ENCODE measurements at places on chromosomes 11 and 22. TPM values are rescaled to one million over a fixed set of nuclear protein-coding genes. Genes with fewer than 3 reads are reported as not detected.

The SLC37A2 gene
- 35.8 TPM for total RNA-seq

The TRIM51 gene
- total RNA-seq, result not detected

The OR51E2 gene
- not detected for total RNA-seq

The NELL1 gene
- total RNA-seq, result not detected

The ARHGAP32 gene
- total RNA-seq, result 5.8 TPM

The CCDC89 gene
- total RNA-seq, result 0.76 TPM

The LINC01488 gene
- not detected for total RNA-seq

The SOX6 gene
- 0.94 TPM for total RNA-seq

The PKP3 gene
- 373 TPM for total RNA-seq

The DNAJB7 gene
- not detected for total RNA-seq

The TMEM225 gene
- total RNA-seq, result not detected

The WNT11 gene
- total RNA-seq, result not detected

The PTDSS2 gene
- total RNA-seq, result 38.2 TPM

The MRPL49 gene
- 90.9 TPM for total RNA-seq

The LPXN gene
- total RNA-seq, result 28.9 TPM

The DPAGT1 gene
- total RNA-seq, result 32.5 TPM

The PDE2A gene
- 1.5 TPM for total RNA-seq

The PGA5 gene
- total RNA-seq, result not detected

The CD6 gene
- total RNA-seq, result 0.86 TPM

The A4GALT gene
- total RNA-seq, result 5.4 TPM

The OR2D3 gene
- total RNA-seq, result not detected

The RRM1 gene
- 104 TPM for total RNA-seq

The AKIP1 gene
- total RNA-seq, result 61.1 TPM

The DDX17 gene
- 107 TPM for total RNA-seq

The SHISAL1 gene
- total RNA-seq, result 1.6 TPM

The MS4A4E gene
- total RNA-seq, result not detected
